GM12864 (cell line): ENCODE measurements at places on chromosomes 3 and 15.

- DNase-seq = no peak
These were observed 53.6 kb downstream of the FEZF2 start for GRCh38 chr3:62319570-62320243.

- DNase-seq = no peak
These were observed 25.5 kb downstream of the RFT1 start for GRCh38 chr3:53104762-53105161.

DNA sequence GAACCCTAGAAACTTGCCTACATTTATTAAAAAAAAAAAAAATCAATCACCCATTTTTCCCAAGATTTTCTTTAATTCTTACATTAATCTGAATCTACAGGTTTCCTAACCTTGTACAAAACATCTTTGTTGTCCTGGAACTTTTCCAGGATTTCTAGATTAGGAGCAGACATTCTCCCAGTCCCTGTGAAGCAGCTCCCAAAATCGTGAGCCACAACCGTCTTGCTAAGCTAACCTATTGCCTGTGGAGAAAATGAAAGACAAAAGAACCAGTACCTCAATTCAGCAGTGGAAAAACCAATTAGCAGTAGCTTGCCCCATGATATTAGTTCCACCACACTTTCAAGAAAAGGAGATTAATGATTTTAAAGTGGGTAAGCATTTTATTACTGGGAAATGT is 522.1 kb downstream of the UNC13C start:
- DNase-seq = no peak

DNA sequence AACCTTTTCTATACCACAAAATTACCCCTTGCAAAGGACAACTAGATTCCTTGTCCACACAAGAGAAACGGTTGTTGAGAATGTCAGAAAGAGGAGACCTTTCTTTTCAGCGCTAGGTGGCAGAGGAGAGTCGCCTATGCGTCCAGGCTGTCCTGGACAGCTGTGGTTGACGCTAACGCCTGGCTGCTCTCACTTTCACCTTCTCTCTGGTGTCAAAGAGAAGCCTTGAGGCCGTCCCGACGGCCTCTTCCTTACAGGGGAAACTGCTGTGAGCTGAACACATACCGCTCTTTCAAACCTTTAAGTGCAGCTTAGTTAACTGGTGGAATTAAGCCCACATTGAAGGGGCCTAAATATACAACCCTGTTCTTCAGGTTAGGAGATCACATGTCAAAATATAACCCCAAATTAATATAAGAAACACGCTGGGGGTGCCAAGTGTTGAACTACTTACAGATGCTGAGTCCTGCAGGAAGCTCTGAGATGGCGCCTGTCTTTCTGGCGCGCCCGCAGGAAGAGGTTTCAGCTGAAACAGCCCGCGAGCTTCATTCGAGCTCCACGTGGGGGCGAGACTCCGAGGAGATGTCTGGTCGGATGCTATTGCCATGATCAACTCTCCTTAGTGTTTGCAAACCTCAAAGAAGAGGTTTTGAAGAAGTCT is 26.1 kb upstream of the KBTBD8 start:
- DNase-seq = peak; percentile 67

DNA sequence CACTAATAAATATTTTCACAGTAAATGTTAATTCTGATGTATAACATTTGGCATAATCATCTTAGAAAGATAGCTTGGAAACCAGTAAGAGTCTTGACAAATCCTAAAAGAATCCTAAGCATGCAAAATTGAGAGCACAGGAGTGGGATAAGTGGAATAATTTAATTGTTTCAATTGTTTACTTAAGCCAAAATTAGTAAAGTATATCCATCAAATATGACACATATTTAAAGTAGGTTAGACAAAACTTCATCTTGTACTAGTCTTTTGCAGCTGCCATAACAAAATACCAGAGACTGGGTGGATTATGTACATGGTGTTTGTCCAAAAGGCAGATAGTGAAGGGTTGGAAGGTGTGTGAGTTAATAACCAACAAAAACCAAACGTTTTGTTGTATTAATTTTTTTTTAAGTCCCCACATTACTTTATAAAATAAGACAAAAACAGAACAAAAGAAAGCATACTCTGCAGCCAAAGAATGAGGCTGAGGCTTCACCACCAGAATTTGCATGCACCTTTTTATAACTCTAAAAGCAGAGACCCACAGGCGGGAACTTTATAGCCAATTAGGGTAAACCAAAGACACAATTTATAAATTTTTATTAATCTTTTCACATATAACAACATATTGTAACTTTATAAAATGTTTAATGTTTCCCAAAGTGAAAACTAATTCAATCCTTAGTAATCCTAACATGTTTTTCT is 41.9 kb upstream of the CD200R1L start:
- DNase-seq = no peak

GRCh38 chr3:52704611-52705437 is 767 bp downstream of the GLT8D1 start:
- no peak for DNase-seq

DNA sequence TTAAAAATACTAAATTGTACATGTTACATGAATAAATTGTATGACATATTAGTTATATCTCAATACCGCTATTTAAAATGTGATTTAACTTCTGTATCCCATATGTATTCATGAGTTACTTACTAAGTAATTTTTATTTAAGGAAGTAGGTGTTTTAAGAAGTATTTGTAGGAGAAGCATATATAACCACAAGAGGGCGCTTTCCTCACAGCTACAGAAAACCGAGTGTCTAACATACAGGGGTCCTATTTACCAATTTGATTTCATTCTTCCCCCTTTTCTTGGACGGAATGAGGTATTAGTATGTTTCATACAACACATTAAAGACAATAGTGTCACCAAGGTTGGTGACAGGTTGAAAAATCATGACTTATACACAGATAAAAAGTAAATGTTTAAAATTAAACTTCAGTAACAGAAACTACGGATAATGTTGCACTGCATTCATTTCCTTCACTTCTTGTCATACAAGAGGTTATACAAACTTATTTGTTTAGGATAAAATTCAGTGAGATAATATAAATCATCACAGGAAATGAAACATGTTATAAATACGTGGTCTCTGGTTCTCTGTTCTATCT is 253.6 kb downstream of the MAGI1 start:
- DNase-seq = peak; percentile 15

GRCh38 chr3:54863786-54864185 is 64.1 kb downstream of the LRTM1 start:
- no peak for DNase-seq

- no peak for DNase-seq
These were observed 16.3 kb downstream of the CD80 start for GRCh38 chr3:119543147-119543546.

DNA sequence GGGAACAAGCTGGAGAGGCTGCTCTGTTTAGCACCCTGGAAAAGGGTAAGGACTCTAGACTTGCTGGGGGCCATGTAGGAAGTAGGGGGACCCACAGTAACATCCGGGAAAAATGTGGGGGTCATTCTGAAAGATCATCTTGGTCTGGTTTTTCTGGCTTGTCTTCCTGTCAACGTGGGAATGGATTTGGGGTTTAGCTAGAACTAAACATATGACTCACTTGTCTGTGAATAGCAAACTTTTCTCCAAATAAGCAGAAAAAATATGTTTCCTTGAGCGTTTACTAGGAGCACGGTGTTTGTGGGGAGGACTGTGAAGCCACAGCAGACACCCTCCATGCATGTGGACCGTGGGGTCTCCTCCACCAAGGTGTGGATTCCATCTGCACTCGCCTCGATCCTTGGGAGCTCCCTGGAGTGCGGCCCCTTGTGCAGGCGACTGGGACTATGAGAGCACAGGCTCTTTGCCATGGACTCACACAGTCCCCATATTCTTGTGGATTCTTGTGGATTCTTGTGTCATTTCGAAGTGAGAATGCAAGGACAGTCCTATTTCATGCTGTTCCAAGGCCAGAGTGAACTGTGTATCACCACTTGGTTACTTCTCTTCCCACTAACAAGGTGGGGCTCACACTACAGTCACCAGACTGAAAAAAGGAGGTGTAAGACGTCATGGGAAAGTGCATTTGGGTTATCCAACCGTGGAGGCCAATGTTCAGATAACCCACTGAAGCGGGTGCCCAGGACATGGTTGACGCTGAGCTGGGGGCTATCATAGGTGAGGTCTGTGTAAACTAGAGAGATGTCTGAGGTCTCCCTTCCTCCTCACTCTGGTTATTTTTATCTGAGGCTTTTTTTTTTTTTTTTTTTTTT is 25.5 kb downstream of the PGPEP1L start:
- DNase-seq = no peak

DNA sequence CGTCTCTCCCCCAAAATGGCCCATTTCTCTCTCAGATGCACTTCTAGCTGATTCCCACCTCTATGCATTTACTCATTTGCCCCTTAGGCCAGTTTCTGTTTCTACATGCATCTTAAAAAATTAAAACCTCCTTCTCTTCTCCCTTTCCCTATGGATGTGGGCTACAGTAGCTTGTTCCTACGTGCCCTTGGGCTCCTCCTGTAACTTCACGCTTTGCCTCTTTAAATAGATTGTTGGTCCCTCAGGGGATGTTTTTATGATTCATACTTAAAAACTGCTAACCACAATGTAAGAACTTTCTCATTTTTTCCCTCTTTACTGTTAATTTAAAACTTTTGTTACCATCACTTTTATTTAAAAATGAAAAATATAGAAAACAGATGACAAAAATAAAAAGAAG is 185.6 kb upstream of the MRPL3 start:
- DNase-seq = no peak

GRCh38 chr3:175486255-175486654 is 627.1 kb downstream of the NAALADL2 start:
- no peak for DNase-seq

- no peak for DNase-seq
These were observed 21.1 kb upstream of the SLC41A3 start for GRCh38 chr3:126104742-126105605.

- DNase-seq = no peak
These were observed 20.7 kb downstream of the TIMP4 start for GRCh38 chr3:12138044-12138443.

- DNase-seq = no peak
These were observed 1.3 kb downstream of the OCA2 start for GRCh38 chr15:28097656-28098359.

GRCh38 chr3:86913160-86913559 is 77.8 kb downstream of the VGLL3 start:
- DNase-seq = no peak

DNA sequence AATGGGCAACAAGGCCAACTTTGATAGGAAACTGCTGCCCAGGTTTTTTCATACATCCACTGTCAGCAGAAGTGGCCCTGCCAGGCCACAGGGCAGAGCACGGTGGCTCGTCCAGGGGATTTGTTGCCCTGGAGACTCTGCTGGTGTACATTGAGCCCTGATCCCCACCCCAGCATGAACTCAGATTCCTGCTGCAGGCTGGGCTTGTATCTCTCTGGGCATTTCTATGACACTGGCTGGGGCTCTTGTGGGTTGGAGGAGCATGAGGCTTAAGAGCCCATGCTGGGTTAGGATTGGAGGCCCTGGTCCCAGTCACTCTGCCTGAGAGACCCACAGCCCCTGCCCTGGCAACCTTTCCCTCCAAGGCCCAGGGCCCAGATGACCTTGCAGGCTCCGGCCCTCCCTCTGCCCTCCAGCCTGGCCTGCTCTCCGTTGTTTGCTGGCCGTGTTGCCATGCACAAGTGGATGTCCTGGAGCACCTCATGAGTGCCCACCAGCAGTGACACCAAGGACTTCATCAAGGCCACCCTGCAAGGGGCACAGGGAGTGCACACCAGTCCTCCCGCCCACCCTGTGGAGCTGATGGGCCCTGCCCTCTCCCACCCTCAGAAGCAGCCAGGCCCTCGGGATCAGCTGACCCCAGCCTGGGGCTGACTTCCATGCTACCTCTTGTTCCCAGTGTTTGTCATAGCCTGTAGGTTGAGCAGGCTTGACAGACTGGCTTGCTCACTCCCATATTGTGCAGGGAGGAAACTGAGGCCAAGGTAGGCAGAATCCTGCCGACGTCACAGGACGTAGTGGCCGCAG is 58.2 kb downstream of the ZNF445 start:
- DNase-seq = no peak

DNA sequence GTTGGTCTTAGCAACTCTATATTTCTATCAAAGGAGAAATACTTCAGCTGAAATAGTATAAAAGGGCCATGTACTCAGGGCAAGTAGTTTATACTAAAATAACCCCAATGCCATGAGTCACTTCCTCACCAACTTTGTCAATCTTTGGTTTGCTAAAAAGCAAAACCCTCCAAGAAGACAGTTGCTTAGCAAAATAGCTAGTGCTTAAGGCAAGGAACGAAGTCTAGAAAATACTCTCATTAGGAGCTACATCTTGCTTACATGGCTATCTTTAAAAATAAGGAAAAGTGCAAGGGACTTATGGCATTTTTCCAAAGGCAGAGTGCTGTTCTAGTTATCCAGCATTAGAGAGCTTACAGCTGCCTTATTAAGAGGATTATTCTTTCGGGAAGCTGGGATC is 28.4 kb downstream of the P3H2 start:
- DNase-seq = no peak

DNA sequence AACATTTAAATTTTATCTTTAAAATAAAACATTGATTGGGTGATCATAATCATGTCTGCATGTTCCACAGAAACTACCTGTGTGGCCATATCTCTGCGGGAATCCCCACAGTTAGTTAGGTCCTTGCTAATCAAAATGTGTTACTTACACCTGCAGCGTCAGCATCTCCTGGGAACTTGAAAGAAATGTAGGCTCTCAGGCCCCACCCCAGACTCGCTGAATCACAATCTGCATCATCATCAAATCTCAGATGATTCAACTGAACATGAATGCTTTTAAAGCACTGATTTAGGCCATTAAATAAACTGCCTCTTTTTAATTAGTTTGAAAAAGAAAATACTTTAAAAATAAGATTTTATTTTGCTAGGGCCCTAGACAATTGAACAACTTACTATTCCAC is 577.8 kb downstream of the PYDC2 start:
- DNase-seq = no peak

GRCh38 chr15:77634266-77634962 is 1.7 kb upstream of the LINGO1 start:
- DNase-seq = peak; percentile 18

GRCh38 chr3:168472783-168473182 is 377.1 kb upstream of the GOLIM4 start:
- DNase-seq = no peak

- DNase-seq = no peak
These were observed at the start of gene HCN4 for GRCh38 chr15:73368301-73369136. Gene HCN4, minus strand, starts transcription at chr15:73368958. Its CDS starts 688 bp downstream, at chr15:73368270.

DNA sequence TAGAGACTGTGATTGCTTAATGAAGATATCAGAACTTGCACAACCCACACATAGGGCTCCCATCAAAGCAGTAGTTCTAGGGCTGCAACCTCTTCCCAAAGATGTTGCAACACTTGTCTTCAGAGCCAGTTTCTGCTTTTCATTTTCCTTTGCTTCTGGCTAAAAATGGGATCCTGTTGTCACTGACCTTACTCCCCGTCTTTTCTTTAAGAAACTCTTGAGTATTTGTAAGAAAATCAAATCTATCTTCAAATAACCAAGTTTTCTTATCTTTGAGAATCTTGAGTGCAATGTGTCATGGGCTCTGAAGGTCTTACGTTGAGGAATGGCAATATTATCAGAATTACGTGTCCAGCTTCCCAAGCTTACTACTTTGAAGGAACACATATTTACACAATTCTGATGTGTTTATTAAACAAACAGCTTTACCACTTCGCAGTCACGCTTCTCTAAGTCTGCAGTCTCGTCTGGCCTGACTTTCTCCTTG is 24.1 kb downstream of the CACNA1D start:
- DNase-seq = no peak
